ENCODE measurements at places on chromosomes 3 and 15.

DNA sequence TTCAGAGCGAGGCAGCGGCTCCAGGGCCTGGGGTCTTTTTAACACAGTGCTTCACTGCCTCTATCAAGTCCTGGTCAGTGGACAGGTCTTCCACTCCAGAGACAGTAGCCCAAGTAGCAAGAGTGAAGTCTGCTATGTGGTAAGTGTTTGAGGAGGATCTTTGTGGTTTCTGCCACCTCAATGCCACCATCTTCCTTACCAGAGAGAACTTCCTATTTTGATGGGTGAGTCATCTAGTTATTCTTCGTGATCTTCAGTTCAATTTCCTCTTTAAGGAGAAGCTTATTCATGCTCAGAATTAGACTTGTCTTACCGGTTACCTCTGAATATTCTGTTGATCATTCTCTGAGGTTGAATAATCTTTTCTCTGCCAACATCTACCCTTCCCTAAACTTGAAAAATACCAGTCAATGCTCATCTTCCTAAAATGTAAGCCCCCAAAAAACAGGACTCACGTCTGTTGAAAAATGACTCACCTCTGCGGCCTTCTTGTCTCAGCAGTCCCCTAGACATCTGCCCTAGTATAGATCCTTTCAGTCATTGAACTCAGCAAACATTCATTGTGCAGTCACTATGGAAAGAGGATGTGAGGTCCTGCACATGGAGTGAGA is 32.2 kb upstream of the BCL6 start:
- no peak for DNase-seq

DNA sequence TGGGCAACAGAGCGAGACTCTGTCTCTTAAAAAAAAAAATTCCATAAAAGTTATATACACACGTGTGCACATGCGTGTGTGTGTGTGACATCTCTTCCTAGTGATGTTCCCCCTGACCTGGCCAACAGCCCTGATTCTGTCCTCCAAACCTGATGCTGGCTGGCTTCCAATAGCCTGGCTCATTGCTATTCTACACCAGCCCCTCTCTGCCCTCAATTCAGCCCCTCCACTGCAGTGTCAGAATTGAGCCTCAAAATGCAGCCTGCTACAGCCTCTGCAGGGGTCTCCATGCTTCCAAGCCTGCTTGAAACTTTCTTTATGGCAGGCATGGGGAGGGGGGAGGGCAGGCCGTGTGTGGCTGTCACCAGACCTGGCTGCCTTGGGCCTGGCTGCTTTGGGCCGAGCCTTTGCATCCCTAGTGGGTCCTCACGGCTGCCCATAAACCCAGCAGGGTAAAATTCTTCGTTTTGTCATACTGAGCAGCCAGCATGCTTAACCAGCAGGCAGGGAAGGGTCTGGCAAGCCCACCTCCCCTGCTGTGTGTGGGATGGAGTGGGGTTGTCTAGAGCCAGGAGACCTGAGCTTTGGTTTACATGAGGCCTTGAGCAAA is 22.7 kb upstream of the DOCK3 start:
- no peak for DNase-seq

GRCh38 chr3:46695962-46696894 is 2.7 kb upstream of the ALS2CL start:
- DNase-seq = no peak

GRCh38 chr3:47259114-47259513 is 23.5 kb downstream of the KIF9 start:
- no peak for DNase-seq

DNA sequence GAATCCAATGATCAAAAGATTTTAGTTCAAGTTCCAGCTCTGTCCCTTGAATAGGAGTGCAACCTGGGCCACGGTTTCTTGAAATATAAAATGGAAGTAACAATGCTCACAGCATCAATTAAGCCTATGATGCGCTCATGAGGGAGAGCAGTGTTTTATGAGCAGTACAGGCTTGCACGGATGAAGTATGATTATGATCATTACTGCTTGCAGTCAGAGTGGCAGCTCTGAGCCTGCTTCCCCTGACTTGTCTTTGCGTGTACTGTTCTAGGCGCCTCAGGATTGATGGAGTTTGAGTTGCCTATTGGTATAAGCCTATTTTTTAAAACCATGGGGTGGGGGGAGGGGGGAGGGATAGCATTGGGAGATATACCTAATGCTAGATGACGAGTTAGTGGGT is 37.0 kb downstream of the ITGB5 start:
- DNase-seq = no peak

DNA sequence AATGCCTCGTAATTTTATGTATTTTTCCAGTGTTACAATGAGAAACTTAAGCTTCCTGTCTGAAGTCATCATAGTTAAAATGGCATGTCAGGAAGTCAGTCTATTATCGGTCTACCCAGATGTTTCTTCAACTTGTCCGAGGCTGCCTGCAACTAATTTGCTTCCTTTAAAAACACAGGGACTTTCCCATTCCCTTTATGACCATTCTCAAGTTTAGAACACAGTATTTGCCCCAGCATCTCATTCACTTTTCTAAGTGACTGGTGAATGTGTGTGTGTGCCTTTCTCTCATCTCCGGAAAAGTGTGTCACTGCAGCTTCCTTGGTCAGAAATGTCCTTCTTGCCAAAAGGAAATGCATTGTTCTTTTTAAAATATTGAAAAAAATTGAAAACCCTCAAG is 466.6 kb downstream of the RAP2B start:
- no peak for DNase-seq

DNA sequence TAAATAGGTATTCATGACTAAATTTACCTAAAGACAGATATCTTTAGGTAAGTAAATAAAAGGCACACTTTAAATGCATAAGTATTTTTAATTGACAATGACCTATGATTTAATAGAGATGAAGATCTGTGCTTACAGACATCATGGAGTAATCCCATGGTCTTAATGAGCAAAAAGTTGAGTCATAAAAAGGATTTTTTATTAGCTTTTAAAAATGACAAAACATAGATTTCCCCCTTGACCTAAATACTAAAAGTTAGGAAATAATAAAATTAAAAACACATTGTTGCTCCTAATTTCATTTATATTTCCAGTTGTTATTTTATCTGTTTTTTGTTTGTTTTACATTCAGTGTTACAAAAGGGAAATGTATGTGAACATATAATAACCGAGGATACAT is 1005.7 kb downstream of the ROBO1 start:
- DNase-seq = no peak

DNA sequence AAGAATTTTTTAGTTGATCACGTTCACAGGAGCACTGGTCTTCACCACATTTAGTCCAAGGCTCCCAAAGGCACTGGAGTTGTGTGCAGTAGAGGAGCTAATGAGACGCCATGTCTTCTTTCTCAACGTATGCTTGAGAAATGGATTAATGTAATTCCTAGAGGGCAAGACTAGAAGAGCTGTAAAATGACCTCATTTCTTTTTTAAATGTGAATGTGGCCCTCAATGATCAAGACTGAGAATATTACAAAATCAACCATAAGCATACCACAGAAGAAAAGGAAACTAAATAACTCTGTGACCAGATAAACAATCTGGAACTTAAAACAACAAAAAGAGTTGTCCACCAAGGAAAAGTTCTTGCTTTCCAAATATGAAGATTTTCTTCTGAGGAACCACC is 112.1 kb upstream of the THBS1 start:
- DNase-seq = no peak

DNA sequence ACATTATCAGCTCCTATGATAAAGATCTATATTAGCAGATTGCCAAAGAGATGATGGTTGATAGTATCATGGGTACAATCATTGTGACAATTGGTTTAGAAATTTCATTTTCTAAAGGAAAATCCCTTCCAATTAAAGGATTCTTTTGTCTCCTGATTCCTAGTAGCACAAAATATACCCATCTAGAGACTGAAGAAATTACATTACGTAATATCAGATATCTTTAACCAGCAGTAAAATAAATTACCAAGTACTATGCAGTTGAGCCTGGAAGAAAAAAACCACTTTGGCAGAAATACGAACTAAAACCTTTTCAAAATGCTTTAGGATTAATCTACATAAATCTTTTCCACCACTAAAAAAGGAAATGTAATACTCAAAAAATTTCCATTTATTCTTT is 35.6 kb upstream of the SHC4 start:
- DNase-seq = no peak

DNA sequence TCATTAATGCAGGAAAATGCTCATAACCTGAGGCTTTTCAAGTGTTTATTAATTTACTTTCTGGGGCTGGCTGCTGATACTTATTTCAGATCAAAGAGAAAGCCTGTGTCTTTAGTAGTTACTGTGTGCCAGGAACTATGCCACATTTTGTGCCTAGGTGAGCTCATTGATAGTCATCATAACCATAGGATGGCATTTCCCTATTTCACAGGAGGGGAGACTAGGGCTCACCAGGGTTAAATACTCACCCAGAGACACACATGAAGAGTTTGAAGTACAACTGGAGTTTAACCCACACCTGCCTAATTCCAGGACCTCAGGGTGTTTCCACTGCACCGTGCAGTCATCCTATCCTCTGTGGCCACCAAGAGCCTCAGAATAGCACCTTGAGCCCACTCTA is 264.4 kb upstream of the NR2E3 start:
- DNase-seq = no peak

DNA sequence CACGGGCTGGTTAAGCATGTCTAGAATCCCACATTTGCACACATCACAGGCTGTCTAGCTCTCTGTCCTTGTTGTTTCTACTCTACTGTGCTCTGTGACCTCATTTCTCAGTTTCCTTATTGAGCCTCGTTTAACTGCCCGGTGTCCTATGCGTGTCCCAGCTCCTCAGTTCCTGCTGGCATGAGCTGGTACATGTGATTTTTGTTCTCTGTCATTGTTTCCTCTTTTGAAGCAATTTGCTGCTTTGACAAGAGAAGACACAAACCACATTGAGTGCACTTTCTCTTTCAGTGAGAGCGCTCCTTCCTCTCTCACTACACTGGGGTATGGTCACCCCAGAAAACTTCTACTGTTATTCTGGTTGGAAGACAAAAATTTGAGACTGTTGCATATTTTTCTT is 563.5 kb downstream of the PDCD6IP start:
- DNase-seq = no peak

GRCh38 chr15:26132811-26133210 is 269.7 kb upstream of the ATP10A start:
- DNase-seq = no peak

GRCh38 chr3:194749631-194750490 is 64.2 kb downstream of the FAM43A start:
- no peak for DNase-seq

DNA sequence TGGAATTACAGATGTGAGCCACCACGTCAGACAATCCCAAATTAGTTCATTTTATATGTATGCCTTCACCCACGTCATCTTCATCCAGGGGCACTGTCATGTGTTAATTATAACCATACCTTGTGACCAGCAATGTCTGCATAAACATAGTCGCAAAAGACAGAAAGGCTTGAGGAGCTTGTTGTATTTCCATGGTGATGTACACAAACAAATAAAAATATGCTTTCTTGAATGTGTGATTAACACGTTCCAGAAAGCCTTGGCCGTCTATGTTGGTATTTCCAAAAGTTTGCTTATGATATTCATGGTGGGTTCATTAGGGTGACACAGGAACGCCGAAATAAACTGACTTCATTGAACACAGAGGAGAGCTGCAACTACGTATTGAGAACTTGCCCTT is 524.7 kb upstream of the ZNF717 start:
- DNase-seq = no peak

GRCh38 chr15:45941367-45941766 is 306.5 kb downstream of the SQOR start:
- DNase-seq = no peak

DNA sequence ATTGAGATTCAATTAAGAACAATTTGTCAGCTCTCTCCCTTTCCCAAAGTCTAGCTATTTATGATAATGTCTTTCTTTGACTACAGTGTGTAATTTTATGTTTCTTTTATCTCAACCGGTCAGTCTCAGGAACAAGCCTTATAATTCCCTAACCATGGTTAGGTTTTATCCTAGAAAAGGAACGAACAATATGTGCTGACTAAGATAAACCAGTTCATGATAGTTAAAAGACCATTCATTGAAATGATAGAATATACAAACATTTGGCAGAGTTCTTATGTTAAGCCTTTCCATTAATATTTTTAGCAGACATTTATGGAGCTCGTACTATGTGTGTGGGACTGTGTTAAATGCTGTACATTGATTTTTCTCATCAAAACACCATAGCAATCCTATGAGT is 106.3 kb downstream of the SYNPR start:
- DNase-seq = no peak

GRCh38 chr3:31472479-31473390 is 60.0 kb upstream of the STT3B start:
- no peak for DNase-seq

GRCh38 chr3:183508821-183509220 is 46.7 kb downstream of the KLHL6 start:
- no peak for DNase-seq

- DNase-seq = no peak
These were observed 7.2 kb upstream of the RARB start for GRCh38 chr3:25420885-25421284.

- DNase-seq = no peak
These were observed 764 bp downstream of the UACA start for GRCh38 chr15:70762469-70763119.

DNA sequence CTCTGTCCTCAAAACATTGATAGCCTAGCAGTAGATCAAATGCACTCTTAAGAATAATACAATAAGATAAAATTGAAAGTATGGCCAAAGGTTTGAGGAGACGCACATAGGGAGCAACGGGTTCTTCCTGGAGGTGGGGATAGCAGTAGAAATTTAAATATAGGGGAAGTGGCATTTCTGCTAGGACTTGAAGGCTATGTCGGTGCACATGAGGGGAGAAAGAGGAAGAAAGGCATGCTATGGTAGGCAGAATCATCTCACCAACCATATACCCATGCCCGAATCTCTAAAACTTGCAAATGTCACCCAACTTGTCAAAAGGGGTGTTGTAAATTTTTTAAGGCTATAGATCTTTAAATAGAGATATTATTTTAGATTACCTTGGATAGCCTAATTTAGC is 735.1 kb upstream of the LMCD1 start:
- no peak for DNase-seq

GRCh38 chr15:49060710-49061495 is 14.7 kb upstream of the SECISBP2L start:
- no peak for DNase-seq

DNA sequence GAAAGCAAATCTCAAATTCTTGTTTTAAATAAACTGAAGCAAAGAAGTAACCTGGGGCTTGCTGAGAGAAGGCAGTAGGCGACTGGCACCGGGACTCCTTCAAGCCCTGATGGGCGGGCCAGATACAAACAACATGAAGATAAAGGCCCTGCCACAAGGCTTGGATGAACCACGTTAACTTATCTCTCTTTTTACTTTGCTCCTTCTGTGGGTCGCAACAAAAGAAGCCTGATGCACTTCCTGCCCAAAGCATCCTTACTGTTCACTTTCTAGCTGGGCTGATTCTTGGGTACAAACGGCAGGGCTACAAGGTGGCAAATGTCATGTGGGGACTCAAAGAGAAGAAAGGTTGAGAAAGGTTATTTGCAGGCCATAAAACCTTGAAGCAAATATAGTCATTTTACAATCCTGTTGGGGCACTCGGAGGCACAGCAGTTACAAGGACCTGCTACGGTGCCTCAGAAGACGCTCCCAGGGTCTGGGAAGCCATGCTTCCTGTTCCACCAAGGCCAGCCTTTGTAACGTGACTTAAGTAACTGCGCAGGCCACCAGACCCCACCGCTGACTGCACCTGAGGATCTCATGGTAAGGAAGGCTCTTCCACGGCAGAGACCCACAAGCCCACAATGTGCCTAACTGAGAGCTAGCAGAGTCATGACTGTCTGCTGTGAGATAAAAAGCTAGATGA is 71.1 kb downstream of the CHSY1 start:
- DNase-seq = no peak
